Muscle of back (tissue), 13 donors: ENCODE measurements at places on chromosomes 3 and 15.

- no peak for DNase-seq
Measured at GRCh38 chr15:101641894-101642293, 10.3 kb downstream of the TM2D3 start.

GRCh38 chr15:67762610-67763368 lies 62.5 kb upstream of the SKOR1 start:
- peak; percentile 36 for DNase-seq

- no peak for DNase-seq
Measured at GRCh38 chr15:82570721-82571508, 30.7 kb upstream of the RPS17 start.

- DNase-seq: peak; percentile 51
Measured at GRCh38 chr3:16151109-16151508, 23.4 kb upstream of the GALNT15 start.

DNA sequence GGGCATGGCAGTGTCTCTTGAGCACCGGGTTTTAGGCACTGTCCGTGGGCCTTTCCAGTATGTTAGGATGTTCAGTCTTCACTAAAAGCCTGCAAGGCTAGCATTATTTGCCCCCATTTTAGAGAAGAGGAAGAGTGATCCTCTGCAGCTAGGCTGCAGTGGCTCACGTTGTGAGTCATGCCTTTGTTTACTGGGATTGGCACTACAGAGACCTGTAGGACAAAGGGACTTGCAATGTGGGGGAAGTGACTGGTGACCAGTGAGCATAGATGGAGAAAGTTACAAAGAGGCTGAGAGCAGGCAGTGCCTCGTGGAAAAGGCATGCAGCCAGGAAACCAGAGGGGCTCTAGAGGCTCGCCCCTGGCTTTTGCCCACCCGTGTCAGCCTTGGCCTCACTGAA lies 26.8 kb upstream of the CPNE9 start:
- no peak for DNase-seq

GRCh38 chr3:61683549-61684236 lies 122.3 kb downstream of the PTPRG start:
- no peak for DNase-seq

- no peak for DNase-seq
Measured at GRCh38 chr3:66372681-66373350, 128.0 kb downstream of the LRIG1 start.

GRCh38 chr3:112124907-112125607 lies 8.0 kb downstream of the GCSAM start:
- no peak for DNase-seq

- no peak for DNase-seq
Measured at GRCh38 chr15:41870689-41871081, 23.2 kb downstream of the SPTBN5 start.

- DNase-seq: no peak
Measured at GRCh38 chr15:47688573-47689086, 28.7 kb upstream of the SEMA6D start.

- peak; percentile 10 for DNase-seq
Measured at GRCh38 chr3:69142090-69142489, 19.7 kb upstream of the LMOD3 start.

- peak; percentile 30 for DNase-seq
Measured at GRCh38 chr15:59371458-59372351, 966 bp downstream of the MYO1E start.

DNA sequence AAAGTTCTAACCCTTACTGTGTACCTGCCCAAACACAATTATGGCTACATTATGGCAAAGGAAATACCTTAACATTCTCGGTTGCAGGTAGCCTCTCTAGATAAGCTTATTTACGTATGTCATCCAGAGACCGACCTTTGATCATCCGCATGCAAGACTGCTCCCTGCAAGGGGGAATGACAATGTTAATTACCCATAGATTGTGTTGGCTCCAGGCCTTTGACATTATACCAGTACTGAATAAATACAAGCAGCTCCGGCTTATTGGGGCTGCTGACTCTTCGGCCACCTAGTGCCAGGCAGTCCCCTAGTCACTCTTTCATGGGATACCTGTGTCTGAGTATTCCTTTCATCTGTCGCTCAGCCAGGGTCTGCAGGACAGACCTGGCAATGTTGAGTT lies 223.5 kb downstream of the DTWD1 start:
- DNase-seq: no peak

DNA sequence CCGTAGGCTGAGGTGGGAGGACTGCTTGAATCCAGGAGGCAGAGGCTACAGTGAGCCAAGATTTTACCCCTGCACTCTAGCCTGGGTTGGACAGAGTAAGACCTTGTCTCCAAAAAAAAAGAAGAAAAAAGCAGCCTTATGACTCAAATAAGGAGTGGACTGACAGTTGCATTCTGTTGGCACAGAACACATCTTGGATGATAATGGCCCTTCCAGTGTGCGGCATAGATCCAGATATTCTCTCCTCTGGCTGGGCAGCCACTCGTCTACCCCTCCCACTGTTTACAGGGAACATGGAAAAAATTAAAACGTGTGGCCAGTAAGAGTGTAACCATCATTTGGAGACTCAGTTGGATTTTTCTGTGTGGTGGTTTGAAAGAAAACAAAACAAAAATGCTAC lies 118.6 kb upstream of the RNF7 start:
- DNase-seq: no peak

DNA sequence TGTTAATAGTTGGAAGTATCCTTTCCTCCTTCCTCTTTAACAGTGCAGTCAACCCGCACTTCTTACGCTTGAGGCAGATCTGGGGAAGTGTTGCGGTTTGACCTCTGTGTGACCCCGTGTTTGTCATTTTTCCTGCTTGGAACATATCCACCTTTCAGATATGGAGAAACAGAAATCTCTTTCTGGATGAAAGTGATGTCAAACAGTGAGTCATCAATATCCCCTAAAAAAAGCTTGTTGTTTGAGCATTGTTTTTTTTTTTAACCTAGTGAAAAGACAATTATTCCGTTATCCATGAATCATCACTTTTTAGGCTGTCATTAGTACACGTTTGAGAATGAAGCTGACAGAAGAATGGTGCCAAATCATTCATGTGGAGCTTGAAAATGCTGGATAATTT lies 293.7 kb downstream of the ARPP21 start:
- DNase-seq: peak; percentile 13

DNA sequence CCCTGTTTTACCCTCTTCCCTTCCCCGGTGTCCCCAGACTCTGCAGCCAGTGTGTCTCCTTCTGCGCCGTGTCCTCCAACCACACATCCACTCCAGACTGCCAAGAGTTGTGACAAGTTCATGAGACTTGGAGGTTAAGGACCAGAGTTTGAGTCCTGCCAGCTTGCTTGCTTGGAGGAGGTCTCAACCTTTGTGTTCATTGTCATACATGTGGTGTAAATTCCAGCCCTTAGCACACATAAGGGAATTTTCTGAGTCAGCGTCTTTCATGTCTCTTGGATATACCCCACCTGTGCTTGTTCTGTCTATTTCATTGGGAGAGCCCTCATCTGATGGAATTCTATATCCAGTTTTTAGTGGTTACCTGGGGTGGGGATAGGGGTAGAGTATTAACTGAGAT lies 13.3 kb downstream of the CORO2B start:
- no peak for DNase-seq

GRCh38 chr3:134330883-134331810 lies 43.1 kb downstream of the AMOTL2 start:
- peak; percentile 95 for DNase-seq

GRCh38 chr3:9183011-9183410 lies 66.4 kb downstream of the SRGAP3 start:
- no peak for DNase-seq

- no peak for DNase-seq
Measured at GRCh38 chr3:37162501-37163245, 11.7 kb downstream of the LRRFIP2 start.

GRCh38 chr3:103660810-103661209 lies 1226.0 kb downstream of the ZPLD1 start:
- DNase-seq: no peak

- DNase-seq: no peak
Measured at GRCh38 chr3:120503727-120504616, 53.2 kb upstream of the FSTL1 start.

GRCh38 chr15:34584330-34584668 lies 848 bp upstream of the GOLGA8B start:
- no peak for DNase-seq

DNA sequence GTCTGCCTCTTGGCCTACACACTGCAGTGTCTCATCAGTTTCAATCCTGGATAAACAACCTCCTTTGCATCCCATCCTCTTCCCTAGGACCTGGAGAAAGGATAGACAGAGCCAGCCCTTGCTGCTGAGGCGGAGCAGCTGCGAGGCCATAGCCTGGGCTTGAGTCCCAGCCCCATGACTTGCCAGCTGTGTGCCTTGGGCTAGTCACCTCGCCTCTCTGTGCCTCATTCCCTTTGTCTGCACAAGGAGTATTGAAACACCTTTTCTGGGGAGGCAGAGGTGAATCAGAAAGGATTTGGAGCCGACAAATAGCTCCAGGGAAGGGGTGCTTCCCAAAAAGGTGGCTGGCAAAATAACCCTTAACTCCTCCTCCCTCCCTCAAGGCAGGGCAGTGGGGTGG lies 65.0 kb upstream of the SLC6A1 start:
- DNase-seq: no peak

DNA sequence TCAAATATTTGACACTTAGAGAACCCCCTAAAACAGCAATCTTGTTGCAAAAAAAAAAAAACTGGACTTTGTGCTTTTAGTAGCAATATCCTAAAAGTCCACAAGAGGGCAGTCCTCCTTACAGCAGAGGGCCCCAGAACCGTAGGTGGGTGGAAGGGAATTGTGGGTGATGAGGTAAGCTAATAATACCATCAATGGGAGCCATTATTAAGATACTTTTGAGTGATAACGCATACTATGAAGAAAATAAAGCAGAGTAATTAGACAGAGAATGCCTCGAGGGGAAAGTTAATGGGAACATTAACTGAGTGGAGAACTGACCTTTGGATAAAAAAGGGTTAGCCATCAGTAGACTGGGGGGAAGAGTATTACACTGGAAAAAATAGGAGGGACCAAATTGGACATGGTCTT lies 229.9 kb downstream of the THRB start:
- peak; percentile 9 for DNase-seq

DNA sequence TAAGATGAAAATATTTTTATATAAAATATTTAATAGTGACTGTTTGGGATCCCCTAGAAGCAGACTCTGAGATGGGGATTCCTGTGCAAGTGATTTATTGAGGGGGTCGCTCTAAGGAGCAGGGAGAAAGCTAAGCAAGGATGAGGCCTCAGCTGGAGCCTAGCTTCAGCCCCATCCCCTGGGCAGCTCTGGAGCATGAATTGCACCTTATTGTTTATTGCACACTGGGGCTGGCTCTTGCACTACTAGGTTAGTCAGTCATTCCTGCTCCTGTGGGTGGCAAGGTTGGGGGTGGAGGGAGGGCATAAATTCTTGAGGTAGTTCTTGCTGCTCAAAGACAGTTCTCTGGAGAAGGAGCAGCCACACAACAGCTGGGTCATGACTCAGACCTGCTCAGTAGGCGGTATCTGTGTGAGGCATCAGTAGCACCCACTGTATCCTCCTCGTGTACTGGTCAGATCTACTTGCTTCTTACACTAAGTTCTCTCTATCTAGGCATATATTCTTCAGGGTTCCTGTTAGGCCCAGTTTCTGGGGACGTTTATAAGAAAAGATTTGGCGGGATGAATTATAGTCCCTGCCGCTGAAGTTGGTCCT lies 27.2 kb upstream of the TNFSF10 start:
- peak; percentile 11 for DNase-seq

- DNase-seq: peak; percentile 63
Measured at GRCh38 chr15:63503739-63504246, 600 bp upstream of the USP3 start.

DNA sequence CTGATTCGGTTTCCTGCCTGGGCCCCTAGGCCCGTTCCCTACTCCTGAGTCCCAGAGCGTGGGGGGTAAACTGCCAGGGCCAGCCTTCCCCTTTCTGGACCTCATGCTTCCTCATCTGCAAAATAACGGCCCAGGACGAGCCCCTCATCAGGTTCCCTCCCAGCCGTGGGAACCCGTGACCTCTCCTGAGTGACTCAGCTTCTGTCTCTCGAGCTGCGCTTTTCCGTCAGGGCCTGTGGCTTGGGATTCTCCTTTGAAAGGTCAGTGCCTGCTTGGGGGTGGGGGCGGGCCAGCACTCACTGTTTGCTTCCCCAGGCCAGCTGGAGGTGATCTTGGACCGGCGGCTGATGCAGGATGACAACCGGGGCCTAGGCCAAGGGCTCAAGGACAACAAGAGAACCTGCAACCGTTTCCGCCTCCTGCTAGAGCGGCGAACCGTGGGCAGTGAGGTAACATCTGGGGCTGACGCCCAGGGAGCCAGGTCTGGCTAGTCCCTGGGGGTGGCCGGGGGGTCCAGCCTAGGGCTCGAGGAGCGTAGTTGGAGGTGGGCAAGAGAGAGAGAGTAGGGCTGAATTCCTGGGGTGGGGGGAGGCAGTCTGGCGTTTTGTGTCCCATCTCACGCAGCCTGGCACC lies 12.8 kb downstream of the MAN2A2 start:
- no peak for DNase-seq

GRCh38 chr3:189883113-189883753 lies 237.5 kb downstream of the P3H2 start:
- DNase-seq: no peak

GRCh38 chr3:20060974-20061685 lies 20.9 kb downstream of the KAT2B start:
- DNase-seq: no peak

GRCh38 chr3:161649900-161650484 lies 153.4 kb downstream of the OTOL1 start:
- no peak for DNase-seq

GRCh38 chr15:27589260-27589659 lies 509.9 kb downstream of the OCA2 start:
- no peak for DNase-seq

DNA sequence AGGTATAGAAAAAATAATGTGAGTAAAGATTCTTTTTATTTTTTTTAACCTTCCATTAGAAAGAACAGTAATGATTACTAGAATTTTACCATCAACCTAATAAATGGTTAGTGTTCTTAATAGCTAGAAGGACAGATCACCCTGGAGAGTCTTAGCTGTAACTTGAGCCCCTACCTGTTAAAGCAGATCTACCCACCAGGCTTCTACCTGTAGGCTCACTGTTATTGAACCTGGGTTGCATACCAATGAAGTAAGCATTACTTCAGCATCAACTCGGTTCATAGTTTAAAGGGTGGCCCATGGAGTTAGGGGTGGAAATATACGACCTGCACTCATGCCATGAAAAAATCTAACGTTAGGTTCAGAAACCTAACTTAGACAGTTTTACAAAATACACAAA lies 280.4 kb downstream of the BBX start:
- DNase-seq: no peak

GRCh38 chr3:33218446-33219174 lies at the start of gene SUSD5:
Gene SUSD5 (minus strand): TSS chr3:33218810. CDS start chr3:33218797, 13 bp downstream.
- DNase-seq: no peak

- peak; percentile 81 for DNase-seq
Measured at GRCh38 chr3:78204977-78205376, 1165.1 kb downstream of the ROBO2 start.

GRCh38 chr3:73143821-73144237 lies 82.4 kb downstream of the EBLN2 start:
- DNase-seq: peak; percentile 82

DNA sequence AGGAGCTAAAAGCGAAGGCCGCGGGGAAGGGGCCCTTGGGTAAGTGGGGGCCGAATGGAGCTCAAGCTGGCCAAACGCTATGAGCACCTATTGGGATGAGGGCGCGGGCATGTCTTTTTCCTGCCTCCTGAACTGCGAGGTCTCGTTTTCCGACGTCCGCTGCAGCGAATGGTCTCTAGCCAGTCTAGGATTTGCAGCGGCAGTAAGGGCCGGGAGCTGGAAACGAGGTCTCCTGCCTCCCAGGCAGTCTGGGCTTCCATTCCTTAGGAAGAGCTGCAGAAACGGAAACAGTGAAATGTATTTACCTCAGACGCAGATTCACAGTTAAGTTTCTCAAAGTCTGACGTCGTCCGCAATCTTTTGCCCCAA lies 517 bp downstream of the TMA7 start:
- DNase-seq: no peak

- no peak for DNase-seq
Measured at GRCh38 chr15:38843051-38843501, 278.5 kb upstream of the RASGRP1 start.
